ENCODE measurements at places on chromosomes 7 and 10.
A peak's percentile ranks its signal among the peaks of the same experiment; 100 is the strongest.

DNA sequence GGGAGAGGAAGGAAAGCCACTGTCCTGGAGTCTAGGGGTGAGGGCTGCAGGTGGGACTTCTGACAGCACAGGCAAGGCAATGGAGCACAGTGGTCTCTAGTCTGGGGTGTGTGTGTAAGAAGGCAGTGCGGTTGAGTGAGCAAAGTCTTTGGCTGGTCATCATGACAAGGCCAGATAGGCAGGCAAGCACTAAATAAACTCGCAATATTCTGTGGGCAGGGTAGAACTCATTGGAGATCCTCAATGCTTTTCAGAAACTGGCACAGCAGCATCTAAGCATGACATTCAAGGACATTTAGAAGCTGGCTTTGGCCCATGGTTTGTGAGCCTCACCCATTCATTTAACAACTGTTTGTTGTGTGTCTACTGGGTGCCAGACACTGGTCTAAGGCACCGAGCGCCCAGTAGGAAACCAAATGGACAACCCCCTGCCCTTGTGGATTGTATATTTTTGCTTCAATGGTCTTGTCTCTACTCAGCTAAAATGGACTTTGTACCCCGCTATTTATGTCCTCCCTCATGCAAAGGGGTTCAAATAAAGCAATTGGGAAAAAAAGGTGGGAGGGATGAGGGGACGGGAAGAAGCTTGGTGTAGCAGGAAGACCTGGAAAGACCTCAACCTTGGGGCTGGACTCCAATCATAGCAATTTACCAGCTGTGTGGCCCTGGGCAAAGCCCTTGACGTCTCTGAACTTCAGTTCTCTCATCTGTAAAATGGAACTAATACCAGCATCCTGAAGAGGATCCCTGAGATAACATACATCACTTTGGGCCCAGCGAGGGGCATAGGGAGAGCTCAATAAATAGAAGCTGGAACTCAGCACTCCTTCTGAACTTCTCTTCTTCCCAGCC, 116.0 kb downstream of the NEURL1 start:
- DNase-seq = no peak

GRCh38 chr10:103125323-103126267, 67.5 kb downstream of the NT5C2 start:
- peak; percentile 81 for DNase-seq

GRCh38 chr10:110790913-110791506, 80.7 kb upstream of the PDCD4 start:
- DNase-seq = no peak

DNA sequence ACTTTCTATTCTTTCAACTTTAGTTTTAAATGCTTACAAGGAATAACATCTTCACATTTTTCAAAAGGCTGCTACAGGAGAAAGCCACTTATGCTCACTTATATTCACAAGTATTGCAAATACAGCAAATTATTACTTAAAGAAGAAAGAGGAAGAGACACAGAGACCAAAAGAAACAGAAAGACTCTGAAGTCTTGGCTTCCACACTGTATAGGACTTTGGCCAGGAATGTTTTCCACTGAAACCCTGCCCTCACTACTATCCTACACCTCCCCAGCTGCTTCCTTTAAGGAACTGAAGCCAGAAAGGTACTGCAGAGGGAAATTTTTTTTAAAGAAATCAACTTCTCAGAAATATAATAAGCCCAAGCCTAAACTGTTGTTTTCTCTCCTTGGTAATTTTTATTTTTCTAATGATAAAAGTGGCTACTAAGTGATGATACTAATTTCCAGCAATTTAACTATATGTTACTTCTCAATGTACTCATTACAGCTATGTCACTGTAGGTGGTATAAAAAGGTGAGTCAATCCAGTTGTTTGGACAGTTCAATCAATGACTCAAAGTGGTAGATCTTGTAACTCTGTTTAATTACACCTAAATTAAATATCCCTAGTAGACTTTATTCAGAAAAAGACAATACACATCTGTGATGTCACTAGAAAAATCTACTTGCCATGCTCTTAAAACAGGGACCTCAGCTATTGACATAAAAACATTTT, 231.6 kb downstream of the GRM8 start:
- DNase-seq = no peak

- DNase-seq = peak; percentile 87
Observed at GRCh38 chr10:101467286-101467770, 113.4 kb downstream of the BTRC start.

DNA sequence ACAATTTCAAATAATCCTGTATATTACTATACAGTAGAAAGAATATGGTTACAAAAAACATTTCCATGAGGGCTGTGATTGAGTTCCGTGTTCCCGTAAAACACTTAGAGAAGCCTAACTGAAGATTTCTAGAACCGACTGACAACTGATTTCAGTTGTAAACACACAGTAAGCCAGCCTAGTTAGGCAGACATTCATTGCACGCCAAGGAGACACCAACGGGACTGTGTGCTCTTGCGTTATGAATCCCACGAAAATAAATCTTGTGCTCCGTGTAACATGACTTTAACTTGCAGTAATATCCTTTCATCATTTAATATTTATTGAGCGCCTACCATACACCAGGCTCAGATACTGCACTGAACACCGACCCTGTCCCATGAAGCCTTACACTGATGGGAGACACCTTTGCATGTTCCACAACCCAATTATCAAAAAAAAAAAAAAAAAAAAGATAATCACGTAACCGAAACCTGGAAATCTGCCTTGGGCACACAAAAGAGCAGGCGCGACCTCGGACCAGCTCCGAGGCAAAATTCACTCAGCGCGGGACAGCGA, 420 bp upstream of the KLHL7 start:
- DNase-seq = no peak
